ENCODE measurements at places on chromosomes 12 and 14.
A peak's percentile ranks its signal among the peaks of the same experiment; 100 is the strongest.

- no peak for DNase-seq
These were observed 80.7 kb upstream of the METAP2 start for GRCh38 chr12:95393191-95393790.

DNA sequence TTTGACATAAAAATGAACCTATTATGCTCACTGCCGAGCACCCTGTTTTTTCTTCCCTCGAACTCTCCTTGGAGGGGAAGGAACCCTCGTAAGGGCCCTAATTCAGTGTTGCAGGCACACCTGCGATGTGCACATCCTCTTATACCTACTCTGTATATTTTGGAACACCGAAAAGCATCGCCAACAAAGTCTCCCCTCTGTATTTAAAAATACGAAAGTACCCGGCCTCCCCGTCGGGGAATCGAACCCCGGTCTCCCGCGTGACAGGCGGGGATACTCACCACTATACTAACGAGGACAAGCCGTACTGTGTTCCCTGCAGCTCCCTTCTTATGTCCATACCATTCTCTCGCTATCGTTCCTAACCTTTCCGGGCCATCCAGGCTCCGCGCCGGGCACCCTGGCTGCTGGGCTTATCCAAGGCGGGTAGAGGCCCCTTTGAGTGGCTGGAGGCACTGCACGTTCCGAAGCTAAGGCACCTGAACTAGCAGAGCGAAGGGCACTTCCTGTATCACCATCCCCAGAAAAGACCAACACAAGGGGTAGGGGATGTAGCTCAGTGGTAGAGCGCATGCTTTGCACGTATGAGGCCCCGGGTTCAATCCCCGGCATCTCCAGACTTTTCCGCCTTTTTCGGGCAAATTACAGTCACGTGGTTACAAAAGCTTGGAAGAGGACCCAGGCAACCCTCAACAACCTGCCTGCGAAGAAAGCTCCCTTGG lies 25.1 kb upstream of the UBC start:
- DNase-seq: peak; percentile 99

- DNase-seq: no peak
These were observed 176.2 kb upstream of the HIF1A start for GRCh38 chr14:61519106-61519505.

GRCh38 chr12:64737539-64737938 lies 21.7 kb downstream of the GNS start:
- DNase-seq: no peak

- no peak for DNase-seq
These were observed 248.8 kb downstream of the KCNH5 start for GRCh38 chr14:62796431-62796830.

GRCh38 chr12:49929581-49929980 lies 21.0 kb upstream of the AQP2 start:
- no peak for DNase-seq

- DNase-seq: no peak
These were observed 13.6 kb downstream of the LRRK2 start for GRCh38 chr12:40238266-40238902.

GRCh38 chr12:74514098-74514872 lies 23.4 kb upstream of the ATXN7L3B start:
- no peak for DNase-seq

GRCh38 chr12:47889040-47889439 lies 15.8 kb downstream of the VDR start:
- no peak for DNase-seq

DNA sequence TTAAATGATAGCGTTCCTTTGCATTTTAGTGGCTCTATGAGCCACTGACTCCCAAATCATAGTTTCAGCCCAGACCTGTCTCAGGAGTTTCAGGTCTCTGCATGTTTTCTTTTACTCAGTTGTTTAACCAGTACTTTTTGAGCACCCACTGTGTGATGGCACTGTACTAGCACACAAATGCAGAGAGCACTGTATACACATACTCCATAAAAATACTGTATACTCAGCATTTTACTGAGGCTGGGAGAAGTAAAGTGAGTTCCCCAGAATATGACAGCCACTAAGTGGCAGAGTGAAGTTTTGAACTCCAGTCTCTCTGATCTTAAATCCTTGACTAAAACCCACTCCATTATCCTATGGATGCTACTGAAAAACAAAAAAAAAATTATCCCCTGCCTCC lies 76.0 kb upstream of the HSPB8 start:
- no peak for DNase-seq

DNA sequence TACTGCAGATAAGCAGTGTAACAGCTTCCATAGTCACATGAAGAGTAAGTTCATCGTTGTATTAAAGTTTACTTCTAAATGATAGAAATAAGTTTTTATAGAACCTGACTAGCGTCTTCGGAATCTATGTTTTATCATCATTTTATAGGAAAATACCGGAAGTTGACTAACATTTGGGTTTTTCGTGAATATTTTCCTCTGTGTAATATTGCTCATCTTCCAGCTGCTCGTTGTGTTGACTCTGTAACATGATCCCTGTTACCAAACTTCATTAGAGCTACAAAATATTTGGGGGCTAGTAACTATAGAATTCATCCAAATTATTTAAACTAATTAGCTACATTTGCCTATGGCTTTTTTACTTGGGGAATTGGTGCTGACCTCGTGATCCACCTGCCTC lies 37.2 kb downstream of the DDX51 start:
- DNase-seq: no peak

- no peak for DNase-seq
These were observed 26.4 kb downstream of the CMKLR1 start for GRCh38 chr12:108312693-108313189.

DNA sequence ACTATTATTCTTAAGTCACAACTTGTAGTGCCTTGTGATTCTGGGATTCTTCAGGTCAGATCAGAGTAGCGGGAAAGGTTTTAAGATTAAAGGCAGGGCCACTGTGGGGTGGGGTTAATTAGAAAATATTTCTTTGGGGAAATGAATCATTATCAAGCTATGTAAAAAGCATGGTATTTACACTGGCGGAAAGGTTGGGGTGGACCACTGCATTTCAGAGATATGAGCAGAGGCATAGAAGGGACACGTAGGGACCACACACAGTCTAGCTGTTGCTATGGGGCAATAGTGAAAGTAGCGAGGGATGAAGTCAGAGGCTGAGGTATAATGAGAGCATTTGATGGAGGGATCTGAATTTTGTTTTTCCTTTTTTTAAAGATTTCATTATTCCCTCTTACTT lies 31.7 kb upstream of the KCNH3 start:
- no peak for DNase-seq

- DNase-seq: no peak
These were observed 79.7 kb downstream of the PTPRR start for GRCh38 chr12:70840656-70841350.

GRCh38 chr14:50497351-50497750 lies 35.0 kb downstream of the MAP4K5 start:
- no peak for DNase-seq

GRCh38 chr12:22322091-22322490 lies 12.4 kb downstream of the ST8SIA1 start:
- DNase-seq: no peak

- DNase-seq: no peak
These were observed 40.7 kb downstream of the TMTC1 start for GRCh38 chr12:29743077-29743476.

DNA sequence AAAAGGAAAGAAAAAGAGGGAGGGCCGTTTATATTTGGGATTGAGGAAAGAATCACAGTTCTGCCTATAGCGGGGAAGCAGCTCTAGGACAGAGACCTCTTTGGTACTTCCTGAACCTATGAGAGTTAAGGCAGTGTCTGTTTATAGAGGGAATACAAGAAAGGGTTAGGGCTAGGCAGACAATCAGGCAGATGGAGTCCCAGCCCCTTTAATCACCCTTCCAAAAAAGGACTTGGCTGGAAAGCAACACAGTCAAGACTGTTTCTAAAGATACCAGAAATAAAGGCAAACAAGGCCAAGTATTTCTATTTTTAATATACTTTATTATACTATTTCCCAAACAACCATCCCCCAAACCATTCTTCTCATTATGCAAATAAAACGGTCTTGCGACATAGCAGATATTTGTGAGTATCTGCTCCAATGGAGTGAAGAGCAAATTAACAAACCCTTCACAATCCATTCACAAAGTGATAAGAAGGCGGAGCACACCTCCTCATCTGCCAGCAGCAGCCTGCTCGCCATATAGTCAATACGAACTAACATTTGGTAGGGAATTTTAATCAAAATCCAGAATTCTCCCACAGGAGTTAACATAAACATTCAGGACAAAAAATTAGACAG lies 697 bp upstream of the GRIP1 start:
- no peak for DNase-seq

DNA sequence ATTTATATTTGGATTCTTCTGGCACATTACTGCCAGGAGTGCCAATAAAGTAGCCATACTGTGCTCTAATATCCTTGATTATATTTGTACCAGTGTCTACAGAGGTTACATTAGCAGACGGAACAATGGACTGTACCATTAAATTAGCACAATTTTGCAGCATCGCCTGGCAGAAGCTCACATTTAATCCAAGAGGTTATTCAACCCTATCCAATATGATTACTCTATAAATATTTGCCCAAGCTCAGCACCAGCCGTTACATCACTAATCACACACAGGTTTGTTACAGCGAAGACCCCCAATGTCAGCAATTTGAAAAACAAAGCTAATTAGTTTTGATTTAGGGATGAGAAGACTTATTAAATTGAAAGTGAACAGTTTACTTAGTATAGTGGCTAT lies 16.9 kb upstream of the MGST1 start:
- DNase-seq: no peak

DNA sequence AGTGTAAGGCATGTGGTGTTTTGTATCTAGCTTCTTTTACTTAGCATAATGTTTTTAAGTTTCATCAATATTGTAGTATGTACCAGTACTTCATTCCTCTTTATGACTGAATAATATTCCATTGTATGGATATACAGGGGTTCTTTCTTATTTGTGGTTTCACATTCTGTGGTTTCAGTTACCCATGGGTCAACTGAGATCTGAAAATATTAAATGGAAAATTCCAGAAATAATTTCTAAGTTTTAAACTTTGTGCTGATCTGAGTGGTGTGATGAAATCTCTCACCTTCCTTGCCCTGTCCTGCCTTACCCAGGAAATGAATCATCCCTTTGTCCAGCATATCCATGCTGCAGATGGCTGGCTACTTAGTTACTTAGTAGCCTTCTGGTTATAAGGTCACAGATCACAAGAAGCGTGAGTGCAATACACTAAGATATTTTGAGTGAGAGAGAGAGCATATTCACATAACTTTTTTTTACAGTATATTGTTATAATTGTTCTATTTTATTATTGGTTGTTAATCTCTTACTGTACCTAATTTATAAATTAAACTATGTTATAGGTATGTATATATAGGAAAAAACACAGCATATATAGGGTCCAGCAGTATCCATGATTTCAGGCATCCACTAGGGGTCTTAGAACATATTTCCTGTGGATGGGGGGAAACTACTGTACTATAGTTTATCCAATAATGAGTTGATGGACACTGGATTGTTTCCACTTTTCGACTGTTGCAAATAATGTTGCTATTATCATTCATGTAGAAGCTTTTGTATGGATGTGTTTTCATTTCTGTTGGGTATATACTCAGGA lies 59.6 kb upstream of the LRTM2 start:
- no peak for DNase-seq

DNA sequence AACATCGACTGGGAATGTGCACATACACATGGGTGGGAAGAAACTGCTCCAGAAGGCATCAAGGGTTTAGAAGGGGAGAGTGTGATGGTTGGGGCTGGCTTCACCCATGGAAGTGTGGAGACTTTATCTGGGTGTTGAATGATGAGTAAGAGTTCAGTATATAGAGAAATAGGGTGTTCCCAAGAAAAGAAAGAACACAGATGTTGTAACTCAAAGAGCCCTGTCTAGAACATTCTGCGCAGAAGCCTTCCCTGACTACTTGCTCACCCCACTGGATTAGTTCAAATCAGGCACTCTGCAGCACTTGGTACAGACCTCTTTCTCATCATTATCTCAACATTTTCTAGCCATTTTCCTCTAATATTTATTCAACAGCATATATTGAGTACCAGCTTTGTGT lies 491.7 kb downstream of the SNAPC1 start:
- DNase-seq: no peak

- DNase-seq: no peak
These were observed 55.2 kb upstream of the NTF3 start for GRCh38 chr12:5376591-5377207.

- DNase-seq: no peak
These were observed 107.4 kb upstream of the NAV3 start for GRCh38 chr12:77723308-77723707.

- DNase-seq: no peak
These were observed 21.3 kb downstream of the RERG start for GRCh38 chr12:15199930-15200329.

DNA sequence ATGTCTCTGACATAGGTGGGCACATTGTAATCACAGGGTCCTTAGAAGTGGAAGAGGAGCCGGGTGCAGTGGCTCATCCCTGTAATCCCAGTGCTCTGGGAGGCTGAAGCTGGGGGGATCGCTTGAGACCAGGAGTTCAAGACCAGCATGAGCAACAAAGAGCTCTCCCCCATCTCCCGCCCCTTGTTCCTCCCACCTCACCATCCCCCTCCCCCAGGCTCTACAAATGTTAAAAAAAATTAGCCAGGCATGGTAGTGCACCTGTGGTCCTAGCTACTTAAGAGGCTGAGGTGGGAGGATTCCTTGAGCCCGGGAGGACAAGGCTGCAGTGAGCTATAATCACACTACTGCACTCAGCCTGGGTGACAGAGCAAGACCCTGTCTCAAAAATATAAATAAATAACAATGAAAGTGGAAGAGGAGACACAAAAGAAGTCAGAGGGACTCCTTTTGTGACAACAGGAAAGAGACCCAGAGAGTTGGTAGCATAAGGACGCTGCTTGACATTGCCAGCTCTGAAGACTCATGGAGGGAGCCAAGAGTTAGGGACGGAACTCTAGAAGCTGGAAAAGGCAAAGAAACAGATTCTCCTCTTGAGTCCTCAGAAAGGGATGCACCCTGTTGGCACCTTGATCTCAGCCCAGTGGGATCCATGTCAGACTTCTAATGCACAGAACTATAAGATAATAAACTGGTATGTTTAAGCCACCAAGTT lies 29.6 kb upstream of the CSRP2 start:
- DNase-seq: no peak

- no peak for DNase-seq
These were observed 164.0 kb upstream of the SYT1 start for GRCh38 chr12:78700565-78700964.

- no peak for DNase-seq
These were observed 54.1 kb downstream of the FRS2 start for GRCh38 chr12:69524331-69524630.

GRCh38 chr14:94689218-94689984 lies 77.2 kb downstream of the SERPINA3 start:
- DNase-seq: peak; percentile 90

DNA sequence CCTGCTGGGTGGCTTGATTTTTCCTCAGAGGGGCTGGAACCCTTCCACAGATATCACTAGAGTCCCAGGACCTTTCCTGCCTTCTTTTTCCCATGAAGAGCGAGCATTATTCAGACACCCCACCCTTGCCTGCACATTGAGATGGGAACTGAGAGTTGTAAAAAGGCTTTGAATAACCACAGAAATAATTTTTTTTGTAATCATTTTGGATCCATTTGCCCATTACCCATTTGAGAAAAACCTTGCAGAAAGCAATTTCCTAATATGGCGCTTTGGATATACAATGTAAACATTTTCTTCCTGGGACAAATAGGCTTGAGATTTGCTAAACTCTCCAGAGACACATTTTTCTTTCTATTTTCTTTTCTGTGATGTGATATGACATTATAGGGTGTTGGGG lies 250.6 kb downstream of the MSRB3 start:
- no peak for DNase-seq

GRCh38 chr12:71183018-71183417 lies 25.2 kb upstream of the TSPAN8 start:
- no peak for DNase-seq

- DNase-seq: no peak
These were observed 293.0 kb downstream of the SSPN start for GRCh38 chr12:26488351-26488750.

All from activated CD8-positive, alpha-beta memory T cell treated with anti-CD3 and anti-CD28 coated beads, Interleukin-2, amount 50 U/mL, for 48 hours (primary cell).